ENCODE measurements at places on chromosomes 1 and 21. TPM values are rescaled to one million over a fixed set of nuclear protein-coding genes. Genes with fewer than 3 reads are reported as not detected.

Gene UQCRHL
- 1.3 TPM for polyA plus RNA-seq

Gene AVPR1B
- polyA plus RNA-seq = 0.58 TPM

Gene SLC45A1
- polyA plus RNA-seq = 4.1 TPM

Gene LCE2A
- polyA plus RNA-seq = not detected

Gene OR14I1
- not detected for polyA plus RNA-seq

Gene RGS8
- polyA plus RNA-seq = not detected

Gene LYST
- 14.6 TPM for polyA plus RNA-seq

Gene SLC35F3
- polyA plus RNA-seq = 0.80 TPM

Gene GADD45A
- 122 TPM for polyA plus RNA-seq

Gene ZBTB37
- polyA plus RNA-seq = 8.8 TPM

Gene TRIM67
- 0.11 TPM for polyA plus RNA-seq

Gene SHISAL2A
- polyA plus RNA-seq = 1.2 TPM

Gene ARHGAP29
- 69.0 TPM for polyA plus RNA-seq

Gene TNNI3K
- polyA plus RNA-seq = 2.6 TPM

Gene AMPD1
- polyA plus RNA-seq = not detected

Gene CLCNKA
- polyA plus RNA-seq = 20.1 TPM

Gene SH2D5
- polyA plus RNA-seq = 1.4 TPM

Gene CRNN
- not detected for polyA plus RNA-seq

Gene PHLDA3
- 12.5 TPM for polyA plus RNA-seq

Gene LRRC8B
- polyA plus RNA-seq = 8.9 TPM

Gene ANGPTL1
- polyA plus RNA-seq = 6.6 TPM

Gene S100A12
- 2.3 TPM for polyA plus RNA-seq

Gene MAEL
- polyA plus RNA-seq = 2.4 TPM

Gene ADORA3
- 0.83 TPM for polyA plus RNA-seq

Gene FCMR
- polyA plus RNA-seq = 2.7 TPM

Gene KMO
- 30.9 TPM for polyA plus RNA-seq

Gene PTPRU
- polyA plus RNA-seq = 10.1 TPM

Gene MEX3A
- polyA plus RNA-seq = 50.2 TPM

Gene OR2L5
- polyA plus RNA-seq = not detected

Gene GJA9
- 0.10 TPM for polyA plus RNA-seq

Gene KCNH1
- 0.14 TPM for polyA plus RNA-seq

Gene PTPN14
- polyA plus RNA-seq = 38.7 TPM

Gene GCSAML
- 0.89 TPM for polyA plus RNA-seq

Gene NHLH1
- 0.08 TPM for polyA plus RNA-seq

Gene LTN1
- 29.8 TPM for polyA plus RNA-seq

Gene CYP4A11
- 55.3 TPM for polyA plus RNA-seq

Gene PLA2G2A
- polyA plus RNA-seq = not detected

Measured in right renal pelvis (tissue), 4 donors.